DMS153 (cell line): ENCODE measurements at places on chromosomes 2 and 18.
A peak's percentile ranks its signal among the peaks of the same experiment; 100 is the strongest.

DNA sequence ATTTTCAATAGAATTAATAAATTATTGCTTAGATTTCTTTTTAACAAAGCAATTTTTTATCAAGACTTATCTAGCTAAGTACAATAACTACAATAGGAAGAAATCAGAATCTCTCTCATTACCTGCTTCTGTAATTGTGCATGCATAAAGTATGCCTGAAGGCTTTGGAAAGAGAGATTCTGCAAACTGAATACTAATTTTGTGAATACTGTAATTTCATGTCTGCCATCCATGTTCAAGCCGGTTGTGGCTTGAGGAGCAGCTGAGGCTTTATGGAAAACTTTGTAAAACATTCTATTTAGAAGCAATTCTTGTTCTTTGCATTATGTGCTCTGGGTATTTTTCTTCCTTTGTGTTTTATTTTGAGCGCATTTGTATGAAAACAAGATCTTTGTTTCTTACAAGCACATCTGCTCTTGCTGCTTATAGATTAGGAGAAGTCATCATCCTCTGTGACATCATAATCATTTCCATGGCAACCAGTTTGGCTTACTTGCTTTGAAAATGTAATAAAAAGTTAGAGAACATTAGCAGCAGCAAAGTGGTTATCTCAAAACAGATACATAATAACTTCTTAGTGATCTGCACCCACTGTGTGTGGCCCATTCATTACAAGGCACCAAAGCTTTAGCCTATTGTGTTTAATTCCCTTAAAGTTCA, 16.0 kb upstream of the IKZF2 start:
- no peak for DNase-seq

GRCh38 chr2:67394734-67395133, 2.4 kb upstream of the ETAA1 start:
- DNase-seq = no peak

GRCh38 chr2:71787108-71787415, 333.7 kb downstream of the DYSF start:
- no peak for DNase-seq

DNA sequence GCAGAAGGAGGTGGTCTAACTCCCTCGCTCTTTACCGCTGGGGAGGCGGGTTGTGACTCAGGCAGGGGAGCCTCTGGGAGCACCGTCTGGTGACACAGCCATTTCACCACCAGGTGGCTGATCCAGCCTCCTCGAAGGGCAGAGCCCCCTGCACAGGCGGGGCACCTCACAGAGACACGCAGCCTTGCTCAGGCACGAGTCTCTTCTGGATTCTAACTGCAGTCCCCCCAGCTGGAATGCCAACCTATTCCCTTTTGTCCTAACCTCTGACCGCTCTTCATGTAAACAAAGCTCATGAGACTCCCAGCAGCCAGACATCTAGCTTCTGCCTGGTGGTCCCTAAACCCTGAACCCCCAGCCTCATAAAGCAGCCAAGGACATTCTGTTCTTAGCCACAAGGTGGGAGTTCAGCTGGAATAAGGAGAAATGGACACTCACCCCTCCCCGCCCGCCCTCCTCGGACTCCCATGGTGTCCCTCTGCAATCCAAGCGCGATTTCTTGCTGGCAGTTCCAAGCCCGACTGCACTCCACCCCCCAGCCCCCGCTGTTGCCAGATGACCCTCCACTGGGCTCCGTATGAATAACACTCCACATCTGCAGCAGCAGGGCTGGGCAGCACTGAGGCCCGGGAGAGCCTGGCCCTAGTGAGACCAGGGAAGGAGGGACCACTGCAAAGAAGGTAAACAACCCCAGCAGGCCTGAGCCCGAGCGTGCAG, 84.3 kb downstream of the TNS1 start:
- no peak for DNase-seq

GRCh38 chr2:239240414-239240881, 160.4 kb downstream of the HDAC4 start:
- DNase-seq = no peak

- no peak for DNase-seq
These were observed 85.5 kb upstream of the GLI2 start for GRCh38 chr2:120650022-120650644.

- DNase-seq = no peak
These were observed 192.9 kb upstream of the POU3F3 start for GRCh38 chr2:104660991-104661390.

DNA sequence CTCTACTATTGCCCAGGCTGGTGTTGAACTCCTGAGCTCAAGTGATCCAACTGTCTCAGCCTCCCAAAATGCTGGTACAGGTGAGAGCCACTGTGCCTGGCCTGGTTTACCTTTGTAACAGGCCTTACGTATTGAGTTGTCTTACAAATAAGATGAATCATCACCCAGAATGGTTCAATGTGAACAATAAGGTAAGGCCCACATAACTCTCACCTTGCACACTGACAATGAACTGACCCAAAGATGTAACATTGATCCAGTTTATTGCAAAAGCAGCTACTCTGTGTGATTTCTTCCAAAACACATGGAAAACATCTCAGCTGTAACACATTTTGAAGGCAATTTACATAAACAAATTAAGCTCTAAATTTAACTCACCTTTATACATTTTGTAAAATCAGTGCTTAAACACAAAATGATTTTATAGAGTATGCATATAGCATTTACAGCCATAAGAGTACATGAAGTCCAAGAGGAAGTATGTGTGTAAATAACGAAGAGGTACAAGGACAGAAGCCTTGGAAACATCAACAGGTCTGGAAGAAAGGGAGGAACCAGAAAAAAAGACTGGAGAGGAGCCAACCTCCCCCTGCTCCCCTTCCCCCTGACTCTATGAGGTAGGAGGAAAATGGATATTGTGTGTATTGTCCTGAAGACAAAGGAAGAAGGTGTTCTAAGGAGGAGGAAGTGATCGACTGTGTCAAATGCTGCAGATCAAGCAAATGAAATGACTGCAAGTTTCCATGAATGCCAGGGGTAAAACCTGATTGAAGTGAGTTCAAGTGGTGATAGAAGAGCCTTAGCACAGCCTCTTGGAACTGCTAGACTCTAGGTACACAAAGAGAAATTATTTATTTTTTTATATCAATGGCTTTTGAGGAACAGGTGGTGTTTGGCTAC, 5.6 kb upstream of the WDFY1 start:
- peak; percentile 24 for DNase-seq

GRCh38 chr2:66447677-66448076, 12.8 kb downstream of the MEIS1 start:
- DNase-seq = no peak

DNA sequence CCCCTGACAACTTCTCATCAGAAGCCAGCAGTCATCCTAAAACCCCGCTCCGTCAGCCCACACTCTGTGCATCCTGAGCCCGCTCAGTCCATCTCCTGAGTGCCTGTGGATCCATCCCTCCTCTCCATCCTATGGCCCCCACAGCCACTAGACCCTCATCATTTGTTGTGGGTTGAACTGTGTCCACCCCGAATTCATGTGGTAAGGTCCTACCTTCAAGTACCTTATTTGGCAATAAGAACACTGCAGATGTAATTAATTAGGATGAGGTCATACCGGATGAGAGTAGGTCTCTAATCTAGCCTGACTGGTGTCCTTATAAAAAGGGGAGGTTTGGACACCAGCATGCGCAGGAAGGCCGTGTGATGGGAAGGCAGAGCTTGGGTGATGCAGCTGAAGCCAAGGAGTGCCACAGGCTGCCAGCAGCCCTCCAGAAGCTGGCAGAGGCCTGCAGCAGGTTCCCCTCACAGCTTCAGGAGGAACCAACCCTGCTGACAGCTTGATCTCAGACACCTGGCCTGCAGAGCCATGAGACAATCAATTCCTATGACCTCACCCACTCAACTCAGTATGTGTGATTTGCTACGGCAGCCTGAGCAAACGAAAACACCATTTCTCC, 192.4 kb downstream of the ZBTB7C start:
- peak; percentile 97 for DNase-seq

DNA sequence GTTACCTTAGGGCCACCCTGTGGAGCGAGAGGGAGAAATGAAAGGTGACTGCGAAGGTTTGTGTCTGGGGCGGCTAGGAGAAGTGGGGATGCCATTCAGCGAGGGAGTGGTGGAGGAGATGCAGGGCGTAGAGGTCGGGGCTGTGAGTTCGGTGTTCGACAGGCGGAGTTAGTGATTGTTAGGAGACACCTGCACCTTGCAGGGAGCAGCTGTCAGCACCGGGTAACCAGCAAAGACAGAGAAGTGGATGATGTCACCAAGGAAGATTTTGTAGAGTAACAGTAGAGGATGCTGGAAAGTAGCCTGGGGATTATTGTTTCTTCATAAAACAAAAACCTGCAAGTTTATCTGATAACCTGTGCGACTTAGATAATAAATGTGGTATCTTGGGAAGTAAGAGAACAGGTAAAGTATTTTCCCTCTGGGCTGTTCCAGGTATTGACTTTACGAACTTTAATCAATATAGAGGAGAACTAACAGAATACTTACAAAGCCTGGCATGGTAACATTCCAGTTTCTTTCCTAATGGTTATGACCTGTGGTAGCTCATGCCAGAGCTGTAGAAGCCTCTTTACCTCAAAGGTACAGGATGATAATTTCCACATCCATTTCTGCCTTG, 63.8 kb downstream of the SPTBN1 start:
- DNase-seq = no peak

DNA sequence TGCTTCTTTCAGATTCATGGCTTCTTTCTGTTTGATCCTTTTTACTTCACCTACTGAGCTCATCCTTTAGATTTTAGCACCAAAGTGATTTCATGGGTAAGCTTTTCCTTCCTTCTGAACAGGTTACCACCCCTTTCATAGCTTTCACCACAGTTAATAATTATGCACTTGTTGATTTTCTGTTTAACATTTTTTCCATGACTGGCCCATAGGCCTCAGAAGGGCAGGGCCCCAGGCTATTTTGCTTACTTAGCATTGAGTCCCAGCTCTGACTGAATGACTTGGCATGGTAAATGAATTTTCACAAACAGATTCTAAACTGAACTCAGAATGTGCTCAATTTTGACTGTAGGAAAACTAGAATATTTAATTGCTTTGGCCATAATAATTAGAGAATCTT, 177.0 kb downstream of the GCA start:
- no peak for DNase-seq

DNA sequence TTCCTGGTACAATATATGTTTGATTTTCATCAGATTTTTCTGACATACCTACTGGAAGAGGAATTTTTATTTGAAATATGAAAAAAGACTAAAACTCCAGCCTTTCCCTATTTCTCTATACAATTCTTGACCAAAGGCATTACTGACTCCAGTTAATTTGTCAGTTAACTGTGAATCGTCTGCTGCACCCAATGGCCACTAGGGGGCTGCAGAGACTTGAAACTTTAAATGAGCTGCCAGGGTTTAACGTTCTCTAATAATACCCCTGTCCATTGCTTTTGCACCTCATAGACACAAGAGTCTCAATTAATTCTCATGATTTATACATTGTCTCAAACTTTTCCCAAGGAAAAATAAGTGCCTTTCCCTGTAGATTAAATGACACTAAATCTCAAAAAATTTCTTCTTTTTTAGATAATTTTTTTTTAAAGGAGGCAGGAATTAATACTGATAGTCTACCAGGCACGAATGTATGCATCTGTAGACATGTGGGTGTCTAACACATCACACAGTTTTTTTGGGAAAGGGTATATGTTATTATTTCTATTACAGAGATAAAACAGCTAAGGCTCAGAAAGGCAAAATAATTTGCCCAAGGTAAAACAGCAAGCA, 1.8 kb upstream of the ALK start:
- DNase-seq = peak; percentile 43

- DNase-seq = no peak
These were observed 43.3 kb downstream of the WDFY1 start for GRCh38 chr2:223901854-223902253.

DNA sequence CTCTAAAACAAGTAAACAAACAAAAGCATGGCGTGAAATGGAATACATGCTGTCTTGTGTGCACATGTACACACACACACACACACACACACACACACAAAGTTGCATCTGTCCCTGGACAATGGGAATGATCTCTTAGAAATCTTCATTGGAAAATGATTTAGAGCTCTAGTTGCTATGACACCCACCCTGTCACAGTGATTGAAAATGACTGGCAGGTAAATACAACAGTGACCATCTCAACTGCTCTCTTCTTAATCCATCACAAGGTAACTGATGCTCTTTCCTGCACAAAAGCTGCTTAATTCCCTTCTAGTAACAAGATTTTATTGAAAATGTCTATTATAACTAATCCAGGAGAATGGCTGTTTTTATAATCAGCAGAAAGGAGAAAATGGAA, 1011.7 kb upstream of the GYPC start:
- no peak for DNase-seq

DNA sequence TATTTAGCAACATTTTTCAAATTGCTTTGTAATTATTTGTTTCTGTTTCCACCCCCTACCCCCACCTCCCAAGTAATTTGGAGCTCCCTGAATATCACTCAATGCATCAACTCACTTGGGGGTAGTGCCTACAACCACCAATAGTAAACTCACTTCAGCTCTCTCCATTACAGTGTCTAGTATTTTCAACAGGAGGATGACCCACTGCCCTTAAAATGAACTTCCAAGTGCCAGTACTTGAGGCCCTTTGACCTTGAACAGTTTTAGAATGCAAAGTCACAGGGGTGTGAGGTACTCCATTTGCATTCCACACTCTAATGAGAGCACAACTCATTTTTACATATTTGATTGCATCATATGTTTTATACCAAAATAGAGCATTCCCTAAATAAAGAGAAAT, 523.0 kb downstream of the ERBB4 start:
- no peak for DNase-seq

GRCh38 chr2:28661589-28662001, 90.0 kb upstream of the PPP1CB start:
- DNase-seq = no peak

DNA sequence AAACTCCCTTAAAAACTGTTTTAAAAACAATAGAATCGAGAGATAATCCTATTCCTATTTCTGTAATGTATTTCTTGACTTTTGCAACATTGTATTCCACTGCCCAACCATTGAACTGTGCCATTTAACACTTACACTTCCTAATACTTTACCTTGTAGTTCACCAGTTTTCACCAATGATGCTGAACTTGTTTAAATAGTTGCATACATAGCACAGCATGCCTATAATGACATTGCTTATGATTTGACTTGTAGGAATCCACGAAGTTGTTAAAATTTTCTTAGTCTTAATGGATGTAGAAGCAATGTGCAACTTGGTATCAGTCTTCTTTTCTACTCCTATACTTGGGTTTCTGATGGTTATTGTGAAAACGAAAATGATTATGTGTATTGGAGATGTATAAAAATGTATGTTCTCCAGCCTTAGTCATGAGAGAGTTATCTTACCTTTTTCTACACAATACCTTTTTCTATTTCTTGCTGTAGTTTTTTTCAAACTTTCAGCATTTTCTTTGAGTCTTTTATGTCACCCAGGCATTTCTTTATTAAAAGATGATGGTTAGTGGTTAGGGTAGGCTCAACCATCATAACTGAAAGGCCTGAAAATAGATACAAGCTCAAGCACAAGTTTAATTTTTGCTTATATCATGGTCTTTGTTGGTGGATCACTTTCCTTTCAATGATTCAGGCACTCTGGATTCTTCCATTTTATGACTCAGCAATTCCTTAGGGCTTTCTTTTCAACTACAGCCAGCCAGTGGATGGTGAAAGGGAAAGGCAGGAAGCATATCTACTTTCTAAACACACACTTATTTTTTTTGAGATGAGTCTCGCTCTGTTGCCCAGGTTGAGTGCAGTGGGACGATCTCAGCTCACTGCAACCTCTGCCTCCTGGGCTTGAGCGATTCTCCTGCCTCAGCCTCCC, 9.4 kb downstream of the GPD2 start:
- DNase-seq = no peak

GRCh38 chr2:120683701-120684100, 52.0 kb upstream of the GLI2 start:
- DNase-seq = no peak

GRCh38 chr2:143175438-143175837, 46.2 kb downstream of the ARHGAP15 start:
- no peak for DNase-seq

- peak; percentile 10 for DNase-seq
These were observed 155.0 kb downstream of the TTC32 start for GRCh38 chr2:19746611-19747309.
